Lung (tissue), 17 donors: ENCODE measurements at places on chromosomes 5 and 9.

GRCh38 chr9:136586391-136586953, 40.6 kb upstream of the NOTCH1 start:
- H3K4me3 ChIP-seq: no peak overlapping the region
- peaks cover 40% of the 10 kb centered on the region for H3K4me1 ChIP-seq
- no peak overlapping the region for H3K27ac ChIP-seq
- DNase-seq: no peak
- H3K36me3 ChIP-seq: no peaks in the 10 kb centered on the region
- no peaks in the 10 kb centered on the region for H3K27me3 ChIP-seq

GRCh38 chr5:94618029-94618492, 343 bp downstream of the KIAA0825 start:
- H3K27me3 ChIP-seq: no peaks in the 10 kb centered on the region
- peak overlapping the region; percentile 90 for H3K4me3 ChIP-seq
- no peaks in the 10 kb centered on the region for H3K4me1 ChIP-seq

DNA sequence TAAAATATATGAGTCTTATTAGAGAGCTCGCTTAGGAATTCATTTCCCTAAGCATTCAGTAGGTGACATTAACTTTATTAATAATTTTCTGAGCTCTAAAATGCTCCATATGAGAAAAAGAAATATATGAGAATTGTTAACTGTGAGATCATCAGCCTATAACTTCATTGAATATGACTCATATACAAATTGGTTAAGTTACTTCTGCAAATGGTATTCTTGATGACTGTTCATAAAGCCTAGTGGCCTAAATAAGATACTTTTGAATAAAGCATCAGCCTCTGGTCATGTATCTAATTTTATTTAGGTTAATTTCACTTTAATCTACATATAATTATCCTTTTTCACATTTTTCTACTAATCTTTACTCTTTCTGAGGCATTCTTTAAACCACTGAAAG, 710.2 kb upstream of the ACO1 start:
- H3K27me3 ChIP-seq: no peaks in the 10 kb centered on the region
- H3K4me3 ChIP-seq: no peak overlapping the region
- H3K4me1 ChIP-seq: no peaks in the 10 kb centered on the region
- no peak overlapping the region for H3K27ac ChIP-seq

DNA sequence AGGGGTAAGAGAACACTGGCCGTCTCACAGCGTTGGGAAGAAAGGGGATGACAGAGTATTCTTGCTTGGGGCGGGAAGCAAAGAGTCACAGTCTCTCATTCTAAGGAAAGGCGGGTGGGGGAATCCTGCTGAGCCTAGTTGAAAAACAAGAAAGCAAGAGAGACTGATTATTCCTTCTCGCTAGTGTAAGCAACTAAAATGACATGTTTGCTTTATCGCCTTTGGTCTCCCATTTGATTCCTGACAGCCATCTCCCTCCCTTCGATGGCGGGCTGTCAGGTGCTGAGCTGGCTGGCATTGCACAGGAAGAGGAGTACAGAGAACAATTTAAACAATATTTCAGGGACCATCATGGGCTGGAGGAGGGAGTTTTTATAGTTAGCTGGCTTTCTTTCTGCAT, 331.3 kb downstream of the ASTN2 start:
- no peak for DNase-seq
- no peak overlapping the region for H3K27ac ChIP-seq
- no peaks in the 10 kb centered on the region for H3K27me3 ChIP-seq
- H3K4me3 ChIP-seq: no peak overlapping the region
- no peaks in the 10 kb centered on the region for H3K36me3 ChIP-seq

GRCh38 chr9:110919609-110920008, 118.7 kb downstream of the LPAR1 start:
- H3K4me1 ChIP-seq: peaks cover 4% of the 10 kb centered on the region
- peak overlapping the region; percentile 40 for H3K27ac ChIP-seq
- no peaks in the 10 kb centered on the region for H3K27me3 ChIP-seq
- no peak overlapping the region for H3K4me3 ChIP-seq
- H3K36me3 ChIP-seq: no peaks in the 10 kb centered on the region

GRCh38 chr5:89972901-89973300, 436.7 kb downstream of the CETN3 start:
- H3K27me3 ChIP-seq: no peaks in the 10 kb centered on the region
- no peaks in the 10 kb centered on the region for H3K36me3 ChIP-seq
- H3K4me1 ChIP-seq: no peaks in the 10 kb centered on the region
- H3K27ac ChIP-seq: no peak overlapping the region
- no peak for DNase-seq
- H3K4me3 ChIP-seq: no peak overlapping the region

- H3K27ac ChIP-seq: no peak overlapping the region
- no peaks in the 10 kb centered on the region for H3K4me1 ChIP-seq
- H3K36me3 ChIP-seq: no peaks in the 10 kb centered on the region
- H3K4me3 ChIP-seq: no peak overlapping the region
- H3K27me3 ChIP-seq: no peaks in the 10 kb centered on the region
- DNase-seq: no peak
Observed at GRCh38 chr9:82254646-82255367, 266.2 kb downstream of the SPATA31D1 start.

GRCh38 chr5:130279386-130279785, 375.1 kb downstream of the CHSY3 start:
- no peak overlapping the region for H3K27ac ChIP-seq
- H3K4me3 ChIP-seq: no peak overlapping the region
- H3K4me1 ChIP-seq: no peaks in the 10 kb centered on the region
- H3K36me3 ChIP-seq: no peaks in the 10 kb centered on the region
- DNase-seq: no peak
- no peaks in the 10 kb centered on the region for H3K27me3 ChIP-seq

GRCh38 chr5:177511796-177512675, 2.4 kb upstream of the DOK3 start:
- H3K4me1 ChIP-seq: peaks cover 8% of the 10 kb centered on the region
- H3K4me3 ChIP-seq: no peak overlapping the region
- H3K27ac ChIP-seq: no peak overlapping the region

- no peaks in the 10 kb centered on the region for H3K4me1 ChIP-seq
- no peak overlapping the region for H3K4me3 ChIP-seq
- H3K36me3 ChIP-seq: no peaks in the 10 kb centered on the region
- H3K27ac ChIP-seq: no peak overlapping the region
- H3K27me3 ChIP-seq: no peaks in the 10 kb centered on the region
Observed at GRCh38 chr9:133166392-133166791, 2.7 kb upstream of the GBGT1 start.

DNA sequence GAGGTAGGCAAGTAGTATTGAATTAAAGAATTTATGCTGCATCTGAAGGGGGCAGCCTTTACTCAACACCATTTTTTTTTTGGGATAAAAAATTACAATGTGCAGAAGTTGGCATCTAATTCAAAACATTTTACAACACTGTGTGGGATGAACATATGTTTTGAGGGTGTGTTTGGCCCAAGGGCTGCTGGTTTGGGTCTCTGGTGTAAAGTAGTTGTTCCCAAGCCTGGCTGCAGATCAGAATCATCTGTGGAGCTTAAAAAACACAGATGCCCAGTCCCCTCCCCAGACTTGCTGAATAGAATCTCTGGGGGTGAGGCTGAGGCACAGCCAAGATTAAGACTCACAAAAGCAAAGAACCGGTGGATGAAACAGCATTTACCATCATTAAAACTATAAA, 33.0 kb upstream of the PDZD2 start:
- no peaks in the 10 kb centered on the region for H3K27me3 ChIP-seq
- no peak overlapping the region for H3K27ac ChIP-seq
- H3K4me3 ChIP-seq: no peak overlapping the region

DNA sequence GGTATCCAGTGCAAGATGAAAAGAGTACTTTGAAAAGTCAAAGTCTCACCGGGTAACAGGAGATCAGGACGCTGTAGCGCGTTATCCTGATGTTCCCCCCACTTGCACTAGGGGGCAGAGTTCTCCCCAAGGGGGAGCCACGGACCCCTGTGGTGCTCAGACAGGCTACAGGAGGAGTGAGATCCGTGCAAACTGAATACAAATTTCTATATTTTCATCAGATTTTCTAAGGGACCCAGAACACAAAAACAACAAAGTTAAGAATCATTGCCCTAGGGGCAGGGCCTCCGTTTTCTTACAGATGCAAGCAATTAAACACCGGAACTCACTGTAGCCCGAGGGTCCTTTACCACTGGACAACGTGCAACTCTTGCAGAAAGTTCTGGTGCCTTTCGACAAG, 2.0 kb downstream of the MYO10 start:
- peak overlapping the region; percentile 47 for H3K4me3 ChIP-seq
- DNase-seq: peak; percentile 86
- H3K27me3 ChIP-seq: peaks cover 12% of the 10 kb centered on the region

DNA sequence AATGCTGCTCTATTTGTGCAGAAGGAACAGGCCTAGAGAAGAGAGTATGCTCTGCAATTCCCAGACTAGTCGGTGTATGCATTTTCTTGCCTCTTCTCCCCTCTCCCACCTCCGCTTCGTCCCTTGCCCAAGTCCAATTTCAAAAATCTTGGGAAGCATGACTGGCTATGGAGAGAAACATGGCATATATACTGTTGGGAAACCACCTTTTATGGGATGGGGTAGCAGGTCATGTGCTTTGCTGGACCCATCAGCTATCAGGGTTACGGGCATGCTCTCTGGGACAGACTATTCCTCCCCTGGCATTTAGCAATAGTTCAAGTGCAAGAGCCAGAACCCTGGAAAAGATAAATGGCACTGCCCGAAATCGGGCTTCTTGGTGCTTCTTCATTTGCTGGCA, 12.0 kb downstream of the ISL1 start:
- H3K4me1 ChIP-seq: no peaks in the 10 kb centered on the region
- H3K36me3 ChIP-seq: no peaks in the 10 kb centered on the region
- no peak overlapping the region for H3K4me3 ChIP-seq
- H3K27ac ChIP-seq: no peak overlapping the region
- no peak for DNase-seq
- H3K27me3 ChIP-seq: peaks cover 89% of the 10 kb centered on the region

- no peak overlapping the region for H3K4me3 ChIP-seq
- no peaks in the 10 kb centered on the region for H3K4me1 ChIP-seq
- no peaks in the 10 kb centered on the region for H3K27me3 ChIP-seq
Observed at GRCh38 chr5:127428748-127429147, 88.7 kb upstream of the PRRC1 start.

DNA sequence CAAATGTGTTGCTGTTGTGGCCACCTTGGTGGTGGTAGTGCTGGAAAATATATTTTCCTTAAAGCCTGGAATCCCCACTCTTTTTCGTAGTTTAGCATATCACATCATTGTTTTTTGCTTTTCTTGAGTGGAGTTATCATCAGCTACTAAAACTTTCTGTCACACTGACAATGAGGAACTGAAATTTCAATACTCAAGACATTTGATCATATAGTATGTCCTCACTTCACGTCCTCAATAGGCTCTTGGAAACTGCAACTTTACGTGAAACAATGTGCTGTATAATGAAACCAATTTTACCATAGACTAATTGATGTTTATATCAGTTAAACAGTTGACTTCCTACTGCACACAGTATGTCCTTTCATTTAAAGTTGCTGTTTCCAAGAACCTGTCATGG, 265.8 kb downstream of the ADGRV1 start:
- no peaks in the 10 kb centered on the region for H3K4me1 ChIP-seq
- H3K27ac ChIP-seq: no peak overlapping the region
- H3K36me3 ChIP-seq: no peaks in the 10 kb centered on the region
- H3K4me3 ChIP-seq: no peak overlapping the region
- no peaks in the 10 kb centered on the region for H3K27me3 ChIP-seq
- no peak for DNase-seq

- DNase-seq: peak; percentile 77
- H3K36me3 ChIP-seq: no peaks in the 10 kb centered on the region
- no peaks in the 10 kb centered on the region for H3K27me3 ChIP-seq
Observed at GRCh38 chr5:129094924-129095899, 663 bp downstream of the ISOC1 start.

- no peaks in the 10 kb centered on the region for H3K27me3 ChIP-seq
- H3K27ac ChIP-seq: no peak overlapping the region
- peak; percentile 30 for DNase-seq
- H3K36me3 ChIP-seq: no peaks in the 10 kb centered on the region
Observed at GRCh38 chr5:45521067-45521466, 175.1 kb downstream of the HCN1 start.

DNA sequence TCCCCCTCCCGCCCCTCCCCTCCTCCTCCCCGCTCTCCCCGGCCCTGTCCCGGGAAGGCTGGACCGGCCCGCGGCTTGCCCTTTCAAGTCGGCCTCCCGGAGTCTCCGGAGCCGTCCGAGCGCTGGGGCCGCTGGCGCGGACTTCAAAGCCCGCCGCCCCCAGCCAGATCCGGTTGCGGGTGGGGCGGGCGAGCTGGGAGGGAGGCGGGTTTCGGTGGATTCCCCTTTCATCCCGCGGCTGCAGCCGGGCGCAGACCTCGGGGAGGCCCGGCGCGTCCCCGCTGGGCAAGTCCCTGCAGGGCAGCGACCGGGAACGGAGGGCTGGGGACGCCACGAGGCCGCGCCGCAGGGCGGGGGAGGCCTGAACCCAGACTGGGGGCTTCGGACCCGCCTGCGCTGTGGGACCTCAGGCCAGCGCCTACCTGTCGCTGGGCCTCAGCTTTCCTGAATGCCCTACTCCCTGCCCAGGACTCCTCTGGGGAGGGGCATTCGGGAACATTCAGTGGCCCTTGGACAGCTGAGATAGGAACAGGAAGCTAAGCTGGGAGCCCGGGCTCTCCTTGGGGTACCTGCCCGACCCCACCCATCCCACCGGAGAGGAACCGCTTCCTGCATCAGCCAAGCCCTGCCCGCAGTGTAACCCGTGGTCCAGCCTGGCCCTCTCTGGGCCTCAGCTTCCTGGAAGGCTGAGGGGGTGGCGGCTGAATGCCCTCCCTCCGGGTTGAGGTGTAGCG, 23.4 kb downstream of the C9orf50 start:
- no peaks in the 10 kb centered on the region for H3K36me3 ChIP-seq
- peak overlapping the region; percentile 75 for H3K27ac ChIP-seq
- H3K4me1 ChIP-seq: peaks cover 29% of the 10 kb centered on the region

- H3K27ac ChIP-seq: no peak overlapping the region
- no peak overlapping the region for H3K4me3 ChIP-seq
- DNase-seq: no peak
- no peaks in the 10 kb centered on the region for H3K27me3 ChIP-seq
- H3K4me1 ChIP-seq: peaks cover 4% of the 10 kb centered on the region
- H3K36me3 ChIP-seq: no peaks in the 10 kb centered on the region
Observed at GRCh38 chr9:97220894-97221477, 86.5 kb upstream of the CCDC180 start.

DNA sequence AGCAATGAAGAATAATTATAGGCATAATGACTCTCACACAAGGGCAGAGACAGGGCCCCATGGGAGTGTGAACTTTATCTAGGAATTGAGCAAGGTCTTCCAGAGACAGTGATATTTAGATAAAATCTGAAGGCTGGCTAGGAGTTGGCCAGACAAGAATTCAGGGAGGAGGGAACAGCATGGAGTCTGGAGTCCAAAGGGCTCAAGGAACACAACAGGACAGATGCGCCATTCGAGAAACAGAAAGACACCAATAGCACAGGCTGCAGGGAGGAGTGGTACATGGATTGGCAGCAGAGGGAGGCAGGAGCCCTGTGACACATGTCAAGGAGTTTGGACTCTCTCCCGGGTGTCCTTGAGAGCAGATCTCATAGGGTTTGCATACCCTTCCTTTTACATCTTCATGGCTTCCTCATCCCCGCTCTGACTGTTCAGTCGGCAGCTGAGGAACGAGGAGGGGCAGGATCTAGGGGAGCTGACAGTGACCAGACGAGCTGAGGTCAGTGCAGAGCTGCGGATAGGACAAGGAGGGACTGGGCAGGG, 64.0 kb upstream of the XPA start:
- no peaks in the 10 kb centered on the region for H3K4me1 ChIP-seq
- H3K27ac ChIP-seq: no peak overlapping the region
- DNase-seq: no peak
- no peak overlapping the region for H3K4me3 ChIP-seq
- no peaks in the 10 kb centered on the region for H3K36me3 ChIP-seq

- no peaks in the 10 kb centered on the region for H3K27me3 ChIP-seq
- no peak overlapping the region for H3K4me3 ChIP-seq
- H3K27ac ChIP-seq: no peak overlapping the region
Observed at GRCh38 chr9:116654059-116654355, 33.1 kb upstream of the TRIM32 start.

GRCh38 chr5:81768935-81769452, 18.1 kb upstream of the SSBP2 start:
- H3K4me3 ChIP-seq: no peak overlapping the region
- DNase-seq: no peak
- H3K36me3 ChIP-seq: no peaks in the 10 kb centered on the region
- H3K27ac ChIP-seq: no peak overlapping the region
- H3K27me3 ChIP-seq: no peaks in the 10 kb centered on the region
